ENCODE measurements at places on chromosomes 5 and 9.

- DNase-seq = peak; percentile 79
These were observed at the start of gene LHFPL2 for GRCh38 chr5:78648359-78649210. TSS of gene LHFPL2 (minus strand) at chr5:78648772. CDS start at chr5:78510213, 138,559 bp downstream.

GRCh38 chr9:16031486-16031885 lies 478.6 kb downstream of the CCDC171 start:
- no peak for DNase-seq

- DNase-seq = no peak
These were observed 19.2 kb upstream of the SMC2 start for GRCh38 chr9:104074876-104075275.

DNA sequence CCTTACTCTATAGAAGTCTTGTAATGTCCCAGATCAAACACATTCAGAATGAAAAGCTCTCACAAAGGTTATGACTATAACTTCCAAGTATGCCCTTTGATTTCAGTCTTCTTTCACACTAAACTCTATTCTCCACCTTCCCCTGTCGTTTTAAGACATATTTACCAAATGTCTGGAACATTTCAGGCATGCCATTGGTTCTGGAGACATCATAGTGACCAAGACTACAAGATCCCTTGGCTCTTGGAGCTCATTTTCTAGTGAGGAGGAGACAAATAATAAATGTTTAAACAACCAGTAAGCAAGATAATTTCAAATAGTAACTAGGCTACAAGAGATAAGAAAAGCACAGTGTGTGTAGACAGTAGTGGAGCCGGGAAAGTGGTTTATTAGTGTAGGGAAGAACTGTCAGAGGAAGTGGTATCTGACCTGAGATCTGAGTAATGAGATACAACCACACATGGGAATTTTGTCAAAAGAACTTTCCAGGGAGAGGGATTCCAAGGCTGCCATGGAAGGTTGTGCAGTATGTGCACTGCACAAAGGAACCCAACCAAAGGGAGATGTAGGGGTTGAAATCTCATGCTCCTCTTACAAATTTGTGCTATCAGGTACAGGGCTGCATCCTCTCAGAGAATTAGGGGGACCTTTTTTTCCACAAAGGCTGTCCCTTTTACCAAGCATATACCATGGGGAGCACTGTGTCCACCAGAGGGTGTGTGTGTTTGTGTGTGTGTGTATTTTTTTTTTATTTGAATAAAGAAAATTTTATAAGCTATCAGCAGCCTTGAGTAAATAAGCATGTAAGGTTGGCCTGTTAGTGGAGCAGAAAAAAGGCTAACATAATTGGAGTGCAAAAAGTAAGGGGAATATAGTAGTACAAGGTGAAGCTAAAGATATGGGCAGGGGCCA lies 1279.1 kb upstream of the WWC1 start:
- DNase-seq = no peak
